Lung (tissue), 17 donors: ENCODE measurements at places on chromosomes 12 and 14. TPM values are rescaled to one million over a fixed set of nuclear protein-coding genes. Genes with fewer than 3 reads are reported as not detected.

MDM2 gene
- polyA plus RNA-seq = 155 TPM

SLC4A8 gene
- polyA plus RNA-seq = 1.1 TPM

SYNDIG1L gene
- polyA plus RNA-seq = 0.39 TPM

HHIPL1 gene
- 0.64 TPM for polyA plus RNA-seq

SOAT2 gene
- 0.06 TPM for polyA plus RNA-seq

FOXM1 gene
- 1.6 TPM for polyA plus RNA-seq

LRRIQ1 gene
- polyA plus RNA-seq = 4.6 TPM

RNFT2 gene
- 0.37 TPM for polyA plus RNA-seq

GALNT16 gene
- 0.27 TPM for polyA plus RNA-seq

BICDL1 gene
- polyA plus RNA-seq = 6.4 TPM

TAS2R10 gene
- polyA plus RNA-seq = not detected

MYO1H gene
- 0.06 TPM for polyA plus RNA-seq

GPR68 gene
- polyA plus RNA-seq = 7.6 TPM

CLEC1B gene
- polyA plus RNA-seq = 1.5 TPM
